Stimulated activated CD4-positive, alpha-beta T cell treated with anti-CD3 and anti-CD28 coated beads, Interleukin-15, amount 100 ng/mL, for 1 hour (primary cell): ENCODE measurements at places on chromosomes 4 and X.

DNA sequence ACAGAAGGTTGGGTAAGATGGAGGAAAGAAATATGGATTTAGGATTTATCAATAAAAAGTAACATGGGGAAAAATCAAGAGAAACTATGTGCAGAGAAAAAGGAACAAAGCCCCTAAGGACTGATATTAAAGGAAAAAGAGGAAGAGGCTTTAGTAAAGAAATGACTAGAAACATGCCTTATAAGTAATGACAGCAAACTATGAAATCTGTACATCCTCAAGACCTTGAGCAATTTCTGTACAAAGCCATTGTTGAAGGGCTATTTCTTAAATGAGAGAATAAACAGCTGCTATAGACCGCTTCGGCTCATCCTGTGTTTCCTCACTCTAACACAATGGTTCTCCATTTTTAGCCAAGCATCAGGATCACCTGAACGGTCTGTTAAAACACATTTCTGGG, 180.3 kb upstream of the ATOH1 start:
- DNase-seq, result no peak

- DNase-seq, result no peak
Observed at GRCh38 chr4:6493658-6494304, 21.4 kb upstream of the PPP2R2C start.

GRCh38 chr4:152843481-152844090, 63.8 kb downstream of the ARFIP1 start:
- DNase-seq, result no peak

- no peak for DNase-seq
Observed at GRCh38 chr4:113534711-113535110, 226.8 kb downstream of the CAMK2D start.

DNA sequence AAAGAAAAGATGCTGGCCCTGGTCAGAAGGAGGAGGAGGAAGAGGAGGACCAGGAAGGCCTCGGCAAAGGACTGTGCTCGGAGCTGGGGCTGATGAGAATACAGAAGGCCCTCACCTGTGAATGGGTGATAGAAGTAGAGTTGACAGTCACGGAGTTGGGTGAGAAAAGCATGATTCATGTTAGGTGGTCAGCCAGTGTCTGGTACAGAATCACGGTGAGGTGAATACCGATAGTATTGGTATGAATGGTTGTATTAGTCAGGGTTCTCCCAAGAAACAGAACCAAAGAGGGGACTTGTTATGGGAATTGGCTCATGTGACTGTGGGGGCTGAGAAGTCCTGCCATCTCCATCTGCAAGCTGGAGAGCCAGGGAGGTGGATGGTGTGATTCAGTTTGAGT, 32.5 kb upstream of the FAM156A start:
- DNase-seq, result no peak

DNA sequence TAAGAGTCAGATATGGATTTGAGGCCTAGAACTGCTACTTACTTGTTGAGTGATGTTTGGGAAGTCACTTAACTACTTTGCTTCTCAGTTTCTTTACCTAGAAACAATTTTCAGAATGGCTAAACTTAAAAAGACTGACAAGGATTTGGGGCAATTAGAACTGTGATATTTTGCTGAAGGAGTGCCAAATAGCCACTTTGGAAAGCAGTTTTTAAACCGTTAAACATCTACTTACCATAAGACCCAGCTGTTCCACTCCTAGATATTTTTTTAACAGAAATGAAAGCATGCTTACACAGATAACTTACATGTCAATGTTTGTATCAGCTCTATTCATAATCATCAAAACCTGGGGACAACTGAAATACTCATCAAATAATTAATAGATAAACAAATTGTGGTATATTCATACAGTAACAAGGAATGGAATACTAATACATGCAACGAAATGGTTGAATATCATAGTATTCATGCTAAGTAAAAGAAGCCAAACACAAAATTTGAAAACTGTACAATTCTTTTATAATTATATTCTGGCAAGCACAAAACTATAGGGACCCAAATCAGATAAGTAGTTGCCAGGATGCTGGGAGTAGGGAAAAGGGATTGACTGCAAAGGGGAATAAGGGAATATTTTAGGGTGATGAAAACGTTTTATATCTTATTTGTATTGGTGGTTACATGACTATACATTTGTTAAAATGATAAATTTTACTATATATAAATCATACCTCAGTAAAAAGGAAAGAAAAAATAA, 24.0 kb downstream of the RPA4 start:
- no peak for DNase-seq

DNA sequence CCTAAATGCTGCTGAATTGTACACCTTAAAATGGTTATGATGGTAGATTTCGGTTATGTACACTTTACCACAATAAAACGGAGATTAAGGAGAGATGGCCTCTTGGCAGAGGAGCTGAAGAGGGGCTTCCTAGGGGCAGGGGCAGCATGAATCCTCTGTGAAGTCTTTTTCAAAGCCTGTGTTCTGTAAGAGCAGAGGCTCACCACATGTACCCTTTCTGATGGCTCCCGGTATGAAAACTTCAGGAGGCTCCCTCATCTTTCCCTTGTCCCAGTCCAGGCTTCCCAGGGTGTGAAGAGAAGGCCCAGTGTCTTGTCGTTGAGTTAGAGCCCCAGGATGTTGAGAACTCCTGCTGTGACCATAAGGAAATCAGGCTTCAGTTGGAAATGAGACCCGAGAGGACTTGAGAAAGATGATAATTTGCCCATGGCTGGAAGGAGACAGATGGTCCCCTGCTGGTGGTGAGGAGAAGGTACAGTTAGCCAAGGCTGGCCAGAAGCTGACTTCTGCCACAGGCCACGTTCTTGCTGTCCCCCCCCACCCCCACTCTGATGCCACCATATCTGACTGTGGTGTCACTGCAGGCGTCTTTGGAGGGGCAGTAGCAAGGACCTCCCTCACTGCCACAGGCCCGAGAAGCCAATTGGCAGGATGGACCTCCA, 31.8 kb upstream of the MTM1 start:
- DNase-seq, result no peak
